ENCODE measurements at places on chromosomes 3 and 15. TPM values are rescaled to one million over a fixed set of nuclear protein-coding genes. Genes with fewer than 3 reads are reported as not detected.

DNA sequence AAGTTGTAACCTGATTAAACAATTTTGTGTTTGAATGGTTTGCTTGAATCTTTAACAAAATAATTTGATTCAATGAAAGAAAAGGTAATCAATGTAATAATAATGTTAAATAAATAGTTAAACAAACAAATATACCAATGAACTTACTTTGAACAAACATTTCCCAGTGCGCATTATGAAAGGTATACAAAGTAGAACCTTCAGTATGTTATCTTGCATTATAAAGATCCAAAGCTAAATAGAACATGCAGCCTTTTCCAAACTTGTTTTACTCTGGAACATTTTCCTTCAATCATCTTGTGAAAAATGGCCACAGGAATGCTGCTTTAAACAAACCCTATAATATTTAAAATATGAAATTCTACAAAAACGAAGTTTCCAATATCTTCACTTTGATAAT lies 620.0 kb downstream of the NAALADL2 start:
- no peaks in the 10 kb centered on the region for H3K36me3 ChIP-seq
- H3K27ac ChIP-seq: no peak overlapping the region
- no peaks in the 10 kb centered on the region for H3K4me1 ChIP-seq

- peak overlapping the region; percentile 96 for H3K27ac ChIP-seq
- peaks cover 47% of the 10 kb centered on the region for H3K4me1 ChIP-seq
- peak overlapping the region; percentile 94 for H3K4me3 ChIP-seq
- DNase-seq: no peak
These were observed 1.1 kb downstream of the SNRK start for GRCh38 chr3:43287500-43287873.

DNA sequence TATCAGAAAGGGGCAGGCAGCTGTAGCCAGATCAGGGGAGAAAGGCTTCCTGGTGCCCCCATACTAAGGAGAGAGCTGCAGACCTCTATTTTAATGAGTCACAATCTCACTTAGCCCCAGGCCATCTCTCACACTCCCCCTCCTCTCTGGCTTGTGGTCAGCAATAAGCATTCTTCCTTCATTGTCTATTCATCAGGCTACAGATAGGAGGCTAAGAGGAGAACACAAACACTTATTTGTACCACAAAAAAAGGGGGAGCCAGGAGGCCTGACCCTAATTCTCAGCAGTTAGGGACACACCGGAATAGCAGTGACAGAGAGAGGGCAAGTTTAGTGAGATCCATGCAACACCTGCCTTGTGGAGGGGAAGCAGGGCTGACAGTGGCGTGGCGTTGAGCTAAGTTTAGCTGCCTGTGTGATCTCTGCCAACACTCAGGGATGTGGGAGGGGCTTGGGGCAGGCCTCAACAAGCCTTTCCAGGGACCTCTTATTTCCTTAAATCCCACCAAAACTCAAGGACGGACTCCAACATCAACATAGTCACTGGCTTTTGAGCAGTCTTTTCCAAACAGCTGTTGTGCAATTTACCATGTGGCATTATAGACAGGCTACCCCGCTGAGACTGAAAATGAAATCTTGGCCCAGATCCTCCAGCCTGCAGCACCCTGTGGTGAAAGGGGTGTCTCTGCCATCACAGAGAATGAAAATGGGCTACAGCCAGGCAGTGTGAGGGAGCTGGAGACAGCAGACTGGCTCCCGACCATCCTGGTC lies 191.9 kb upstream of the TSC22D2 start:
- DNase-seq: no peak
- H3K27ac ChIP-seq: no peak overlapping the region
- peaks cover 1% of the 10 kb centered on the region for H3K4me1 ChIP-seq
- H3K27me3 ChIP-seq: peaks cover 23% of the 10 kb centered on the region
- no peaks in the 10 kb centered on the region for H3K36me3 ChIP-seq

The KCNAB1 gene
- not detected for total RNA-seq

DNA sequence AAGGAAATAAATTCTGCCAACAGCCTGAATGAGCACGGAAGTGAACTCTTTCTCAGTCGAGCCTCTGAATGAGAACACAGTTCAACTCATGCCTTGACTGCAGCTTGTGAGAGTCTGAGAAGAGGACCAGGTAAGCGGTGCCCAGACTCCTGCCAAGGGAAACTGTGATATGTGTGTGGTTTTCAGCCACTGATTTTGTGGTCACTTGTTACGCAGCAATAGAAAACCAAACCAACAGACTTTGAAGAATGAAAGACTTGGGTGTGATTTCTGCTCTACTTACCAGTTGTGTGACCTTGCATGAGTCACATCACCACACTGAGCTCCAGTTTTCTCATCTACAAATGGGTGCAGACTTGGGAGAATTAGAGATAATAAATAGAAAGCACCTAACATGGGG lies 30.6 kb upstream of the FAM107A start:
- no peak overlapping the region for H3K27ac ChIP-seq
- H3K4me3 ChIP-seq: no peak overlapping the region
- peaks cover 4% of the 10 kb centered on the region for H3K4me1 ChIP-seq

The SH2D7 gene
- not detected for total RNA-seq

The CSPG4 gene
- not detected for total RNA-seq

The NME9 gene
- total RNA-seq: 0.46 TPM

- H3K27ac ChIP-seq: no peak overlapping the region
- peaks cover 10% of the 10 kb centered on the region for H3K27me3 ChIP-seq
- H3K36me3 ChIP-seq: no peaks in the 10 kb centered on the region
- DNase-seq: no peak
- peaks cover 3% of the 10 kb centered on the region for H3K4me1 ChIP-seq
- no peak overlapping the region for H3K4me3 ChIP-seq
These were observed 48.9 kb downstream of the GRK7 start for GRCh38 chr3:141812084-141812483.

DNA sequence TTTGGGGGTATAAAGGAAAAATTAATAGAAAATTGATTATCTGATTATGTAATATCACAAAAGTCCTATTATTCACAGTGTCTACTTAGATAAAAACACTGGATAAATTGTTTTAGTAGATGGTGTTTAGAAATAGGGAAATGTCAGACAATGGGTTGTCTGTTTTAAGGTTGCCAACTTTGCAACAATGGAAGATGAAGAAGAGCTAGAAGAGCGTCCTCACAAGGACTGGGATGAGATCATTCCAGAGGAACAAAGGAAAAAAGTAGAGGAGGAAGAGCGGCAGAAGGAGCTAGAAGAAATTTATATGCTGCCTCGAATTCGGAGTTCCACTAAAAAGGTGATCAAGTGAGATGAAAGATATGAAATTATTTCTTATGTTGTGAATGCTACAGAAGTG lies 84.0 kb downstream of the CHD2 start:
- H3K27me3 ChIP-seq: no peaks in the 10 kb centered on the region
- no peak for DNase-seq
- peak overlapping the region; percentile 56 for H3K27ac ChIP-seq

The SERPINI2 gene
- total RNA-seq: not detected

DNA sequence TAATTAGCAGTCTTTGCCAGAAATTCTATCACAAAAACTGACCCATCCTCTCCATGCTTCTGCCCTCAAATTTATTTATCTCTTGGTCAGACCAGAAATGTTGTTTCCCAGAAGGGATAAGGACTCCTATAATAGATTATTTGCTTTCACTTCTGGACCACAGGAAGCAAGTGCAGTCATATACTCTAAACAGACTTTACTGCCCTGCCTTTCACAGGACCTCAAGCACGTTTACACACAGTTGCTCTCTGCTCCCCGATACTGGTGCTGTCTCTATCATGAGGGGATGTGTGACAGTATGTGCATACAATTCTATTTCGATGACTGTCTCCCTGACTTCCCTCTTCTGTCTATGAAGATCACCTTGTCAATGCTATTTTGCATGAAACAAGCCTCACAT lies 205.5 kb upstream of the TGFBR2 start:
- no peak overlapping the region for H3K4me3 ChIP-seq
- no peak for DNase-seq
- H3K4me1 ChIP-seq: peaks cover 13% of the 10 kb centered on the region

The ERC2 gene
- total RNA-seq: not detected

DNA sequence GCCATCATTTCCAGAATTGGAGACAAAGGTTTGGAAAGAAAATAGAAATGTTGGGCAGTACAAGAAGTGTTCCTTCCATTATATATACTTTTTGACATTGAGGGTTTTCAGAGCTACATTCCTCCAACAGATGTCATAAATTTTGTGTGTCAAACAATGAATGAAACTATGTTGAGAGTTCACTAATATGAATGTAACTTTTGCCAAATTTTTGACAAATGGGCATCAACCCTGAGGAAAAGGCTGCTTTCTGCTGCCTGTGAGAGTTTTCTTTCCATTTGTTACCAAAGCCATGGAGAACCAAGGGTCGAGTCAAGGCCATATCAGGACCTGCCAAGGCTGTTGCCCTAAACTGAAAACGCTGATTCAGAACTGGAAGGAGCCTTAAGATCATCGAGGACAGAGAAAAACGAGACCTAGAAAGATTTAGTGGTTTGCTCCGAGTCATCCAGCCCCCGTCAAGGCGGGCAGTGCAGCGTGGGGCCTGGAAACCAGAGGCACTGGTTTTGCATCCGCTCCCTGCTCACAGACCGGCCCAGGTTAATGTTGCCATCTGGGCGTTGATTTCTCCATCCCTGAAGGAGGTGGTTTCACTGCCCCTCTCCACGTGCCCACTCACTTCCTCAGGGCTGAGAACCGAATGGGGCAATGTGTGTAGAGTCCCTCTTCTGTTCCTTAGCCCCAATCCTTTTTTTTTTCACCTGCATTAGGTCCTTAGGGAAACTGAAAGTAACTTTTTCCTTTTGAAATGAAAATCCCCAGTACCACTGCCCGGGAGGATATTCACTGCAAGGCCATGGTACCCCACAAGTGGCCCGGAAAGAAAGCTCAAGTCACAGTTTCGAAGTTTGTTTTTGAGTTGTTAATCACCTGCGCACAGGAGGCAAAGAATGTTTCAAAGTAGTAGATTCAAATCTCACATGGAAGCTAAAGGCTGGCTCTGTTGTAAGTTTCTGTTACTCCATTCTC lies 32.8 kb downstream of the TPM1 start:
- no peaks in the 10 kb centered on the region for H3K4me1 ChIP-seq
- H3K27me3 ChIP-seq: peaks cover 4% of the 10 kb centered on the region
- H3K27ac ChIP-seq: no peak overlapping the region
- no peaks in the 10 kb centered on the region for H3K36me3 ChIP-seq
- H3K4me3 ChIP-seq: no peak overlapping the region

- H3K4me1 ChIP-seq: peaks cover 18% of the 10 kb centered on the region
- no peak for DNase-seq
- H3K4me3 ChIP-seq: no peak overlapping the region
- no peaks in the 10 kb centered on the region for H3K27me3 ChIP-seq
- H3K27ac ChIP-seq: no peak overlapping the region
- H3K36me3 ChIP-seq: peaks cover 39% of the 10 kb centered on the region
These were observed 79.8 kb downstream of the RFTN1 start for GRCh38 chr3:16433701-16434151.

The CFAP20DC gene
- 3.5 TPM for total RNA-seq
